Calu3 (cell line): ENCODE measurements at places on chromosomes 1 and 21. TPM values are rescaled to one million over a fixed set of nuclear protein-coding genes. Genes with fewer than 3 reads are reported as not detected.

- DNase-seq: no peak
These were observed 32.2 kb upstream of the TNFSF18 start for GRCh38 chr1:173082913-173083312.

DNA sequence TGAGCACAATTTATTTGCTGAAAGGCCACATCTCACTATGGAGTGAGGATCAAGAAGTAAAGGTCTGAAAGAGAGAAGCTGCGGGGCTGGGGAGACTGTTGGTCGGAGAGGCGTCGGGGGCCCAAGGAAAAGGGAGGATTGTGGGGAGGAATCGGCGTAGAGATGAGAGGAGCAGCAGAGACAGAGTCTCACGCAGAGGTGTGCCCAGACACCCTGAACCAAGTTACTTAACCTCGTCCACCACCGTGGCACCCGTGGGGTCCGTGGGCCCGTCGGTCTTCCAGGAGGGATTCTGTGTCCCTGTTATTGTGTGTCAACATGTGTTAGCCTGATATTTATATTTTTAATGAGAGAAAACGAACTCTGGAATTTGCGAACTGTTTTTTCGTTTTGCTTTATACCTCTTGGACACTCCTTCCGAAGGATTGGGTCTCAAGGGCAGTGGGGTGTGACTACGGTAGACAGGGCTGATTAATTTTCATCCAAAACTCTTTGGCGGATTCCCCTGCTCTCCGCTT is 3.8 kb upstream of the NBPF1 start:
- no peak for DNase-seq

- no peak for DNase-seq
These were observed 9.4 kb upstream of the POU3F1 start for GRCh38 chr1:38055965-38056364.

DNA sequence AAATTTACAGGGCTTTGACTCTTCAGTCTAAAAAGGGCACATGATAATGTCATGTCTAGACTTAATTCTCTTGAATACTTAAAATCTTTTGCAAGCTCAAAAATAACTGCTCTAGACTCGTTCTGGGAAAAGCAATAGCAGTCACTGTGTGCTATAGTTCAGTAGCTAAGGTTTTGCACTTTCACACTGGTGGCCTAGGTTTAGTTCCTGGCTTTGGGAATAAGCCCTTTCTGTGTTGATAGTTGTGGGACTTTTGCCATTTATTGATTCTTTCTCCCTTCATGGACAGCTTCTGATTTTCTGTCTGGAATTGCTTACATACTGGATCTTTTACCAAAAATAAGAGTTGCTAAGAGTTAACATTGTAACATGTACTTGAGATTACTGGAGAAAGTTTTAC is 151.2 kb downstream of the TRIM33 start:
- no peak for DNase-seq

DNA sequence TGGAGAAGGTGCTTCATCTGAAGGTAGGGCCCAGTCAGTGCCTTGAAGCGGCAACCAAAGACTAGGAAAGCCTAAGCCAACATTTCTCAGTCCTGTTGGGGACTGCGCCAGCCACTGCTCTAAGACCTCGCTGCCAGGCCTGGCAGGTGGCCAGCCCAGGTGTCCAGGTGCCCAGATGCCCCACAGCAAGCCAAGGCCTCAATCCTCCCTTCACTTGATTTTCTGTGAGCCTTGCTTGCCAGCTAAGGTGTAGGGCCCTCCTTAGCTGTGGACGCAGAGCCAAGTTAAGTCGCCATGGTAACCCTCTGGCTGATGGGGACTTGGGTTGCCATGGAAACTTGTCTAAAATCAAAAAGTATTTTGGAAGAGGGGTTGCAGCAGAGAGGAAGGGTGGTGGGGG is 135.0 kb downstream of the NAV1 start:
- DNase-seq: no peak

Gene DFFB
- 6.5 and 6.6 TPM in 2 replicates for total RNA-seq

Gene C1orf94
- not detected in 2 replicates for total RNA-seq

Gene RPAP2
- total RNA-seq: 21.6 and 22.5 TPM in 2 replicates
